ENCODE measurements at places on chromosomes 2 and 18.

- DNase-seq = no peak
Observed at GRCh38 chr2:173997269-173997668, 32.1 kb upstream of the SP3 start.

GRCh38 chr2:172607379-172607928 lies 51.6 kb downstream of the PDK1 start:
- no peak for DNase-seq

DNA sequence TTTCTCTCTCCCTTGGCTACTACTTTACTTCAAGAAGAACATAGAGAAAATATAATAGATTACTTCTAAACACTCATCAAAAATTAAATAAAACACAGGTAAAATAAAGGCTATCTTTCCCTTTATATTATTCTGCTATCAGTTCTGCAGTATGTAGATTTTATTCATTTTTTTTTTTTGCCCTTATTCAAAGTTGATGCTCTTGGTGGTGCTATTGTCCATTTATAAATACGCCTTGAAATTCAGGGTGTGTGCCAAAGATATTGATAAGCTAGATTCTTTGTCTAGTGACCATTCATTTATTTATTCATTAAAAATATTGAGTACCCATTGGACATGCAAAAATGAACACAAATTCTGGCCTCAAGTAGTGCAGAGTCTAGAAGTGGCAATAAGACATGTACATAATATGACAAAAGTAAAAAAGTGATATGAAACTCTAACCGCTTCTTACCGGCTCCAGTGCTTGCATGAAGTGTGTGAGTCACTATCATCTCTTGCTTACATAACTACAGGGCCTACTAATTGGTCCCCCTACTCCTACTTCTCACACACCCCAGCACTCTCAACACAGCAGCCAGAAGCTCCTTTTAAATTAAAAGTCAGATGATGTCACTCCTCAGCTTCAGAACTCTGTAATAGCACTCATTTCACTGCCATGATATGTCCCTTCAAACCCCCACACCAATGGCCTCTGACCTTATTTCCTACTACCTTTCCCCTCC lies 208.3 kb upstream of the FANCL start:
- no peak for DNase-seq

DNA sequence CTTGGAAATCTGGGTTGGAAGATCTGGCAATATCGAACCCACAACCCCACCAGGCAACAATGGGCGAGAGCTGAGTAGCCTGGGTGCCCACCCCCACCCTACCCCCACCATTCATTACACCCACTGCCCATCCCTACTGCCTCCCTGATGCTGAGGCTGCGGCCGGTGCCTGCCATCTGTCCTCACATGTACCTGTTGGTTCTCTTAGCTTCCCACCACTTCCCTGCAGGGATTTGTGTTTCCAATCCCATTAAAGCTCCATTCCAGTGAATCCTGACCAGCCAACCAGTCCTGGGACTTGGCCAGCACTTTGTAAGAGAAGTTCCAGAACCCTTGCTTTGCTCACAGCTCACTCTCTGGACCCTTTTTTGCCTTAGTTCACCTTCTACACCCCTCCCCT lies 163.0 kb upstream of the SH3BP4 start:
- DNase-seq = no peak

GRCh38 chr2:51633073-51633472 lies 601.1 kb upstream of the NRXN1 start:
- DNase-seq = no peak

DNA sequence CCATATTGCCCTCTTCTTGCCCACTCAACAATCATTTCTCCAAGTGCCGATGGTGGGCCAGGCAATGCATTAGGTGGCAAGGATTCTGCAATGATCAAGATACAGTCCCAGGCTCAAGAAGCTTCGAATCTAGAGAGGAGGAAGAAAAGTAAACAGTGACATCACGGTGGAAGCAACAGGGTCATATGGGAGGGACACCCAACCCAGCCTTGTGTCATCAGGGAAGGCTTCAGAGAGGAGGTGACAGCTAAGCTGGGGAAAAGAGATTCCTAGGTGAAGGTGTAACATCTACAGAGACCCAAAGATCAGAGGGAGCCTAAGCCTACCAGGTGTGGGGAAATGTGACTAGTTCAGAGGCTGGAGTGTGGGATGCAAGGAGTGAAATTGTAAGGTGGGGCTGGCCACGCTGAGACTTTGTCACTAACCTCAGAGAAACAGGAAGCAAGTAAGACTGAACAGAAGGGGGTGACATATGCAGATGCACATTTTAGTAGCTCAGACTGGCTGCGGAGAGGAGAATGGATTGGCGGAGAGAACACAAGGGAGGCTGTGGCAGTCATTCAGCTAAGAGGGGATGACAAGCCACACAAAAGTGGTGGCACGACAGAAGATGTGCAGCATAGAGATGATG lies 104.9 kb downstream of the ANKRD44 start:
- peak; percentile 49 for DNase-seq

All from activated T-cell treated with anti-CD3 and anti-CD28 coated beads for 48 hours (primary cell).